Renal cortical epithelial cell (primary cell): ENCODE measurements at places on chromosomes 6 and 20.
A peak's percentile ranks its signal among the peaks of the same experiment; 100 is the strongest.

- no peak for DNase-seq
These were observed 17.4 kb upstream of the SLCO4A1 start for GRCh38 chr20:62624719-62625453.

- DNase-seq = peak; percentile 87
These were observed 68.1 kb upstream of the TXNDC5 start for GRCh38 chr6:7978736-7979135.

DNA sequence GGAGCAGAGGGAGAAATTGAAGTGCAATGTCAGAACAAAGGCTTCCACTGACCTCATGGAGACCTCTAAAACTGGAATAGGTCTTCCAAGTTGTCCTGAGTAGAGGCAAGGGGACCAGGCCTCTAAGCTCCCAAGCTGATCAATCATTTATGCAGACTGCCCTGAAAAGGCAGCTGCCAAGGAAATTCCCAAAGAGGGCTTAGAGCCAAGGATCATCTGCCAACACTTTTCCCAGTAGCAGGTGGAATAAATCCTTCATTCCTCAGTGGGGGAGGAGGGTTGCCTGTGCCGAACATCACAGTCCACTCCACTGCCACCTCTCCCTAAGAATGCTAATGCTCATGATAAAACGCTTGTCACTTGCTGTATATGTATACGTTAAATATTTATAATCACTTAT, 29.3 kb upstream of the RALY start:
- no peak for DNase-seq

- no peak for DNase-seq
These were observed 63.8 kb upstream of the EIF2S2 start for GRCh38 chr20:34175879-34176278.

DNA sequence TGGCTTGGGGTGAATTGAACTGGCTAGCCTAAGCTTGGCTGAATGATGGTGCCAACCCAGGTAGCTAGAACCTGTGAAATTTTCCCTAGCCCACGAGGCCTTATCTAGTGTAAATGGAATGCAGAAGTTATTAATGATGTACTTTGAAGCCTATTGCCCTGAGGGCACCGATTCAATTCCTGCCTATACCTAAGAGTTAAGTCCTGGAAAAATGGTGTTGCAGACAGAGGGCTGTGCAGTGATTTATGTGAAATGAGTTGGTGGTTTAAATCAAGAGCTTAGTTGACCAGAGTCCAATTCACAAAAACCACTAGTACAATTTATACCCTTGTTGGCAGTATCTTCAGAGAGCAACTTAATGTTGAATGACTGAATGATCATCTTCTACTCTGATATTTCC, 373.8 kb upstream of the JAG1 start:
- DNase-seq = peak; percentile 80

DNA sequence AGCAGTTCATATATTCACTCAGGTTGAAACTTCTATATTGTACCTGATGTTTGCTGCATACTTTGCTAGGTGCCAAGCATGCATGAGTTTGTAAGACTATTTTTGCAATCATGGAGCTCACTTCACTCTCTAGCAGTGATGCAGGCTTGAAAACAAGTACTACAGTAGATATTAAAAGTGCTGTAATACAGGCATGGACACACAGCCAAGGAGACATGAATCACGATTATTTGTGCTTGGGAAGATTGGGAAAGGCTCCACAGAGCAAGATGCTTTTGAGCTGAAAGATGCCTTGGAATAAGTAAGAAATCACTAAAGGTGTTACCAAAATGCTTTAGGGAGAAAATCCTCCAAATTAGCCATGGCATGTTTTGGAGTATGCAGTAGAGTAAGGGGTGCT, 427.4 kb downstream of the UTRN start:
- no peak for DNase-seq

GRCh38 chr20:49312661-49313060, 34.8 kb upstream of the ZNFX1 start:
- no peak for DNase-seq

DNA sequence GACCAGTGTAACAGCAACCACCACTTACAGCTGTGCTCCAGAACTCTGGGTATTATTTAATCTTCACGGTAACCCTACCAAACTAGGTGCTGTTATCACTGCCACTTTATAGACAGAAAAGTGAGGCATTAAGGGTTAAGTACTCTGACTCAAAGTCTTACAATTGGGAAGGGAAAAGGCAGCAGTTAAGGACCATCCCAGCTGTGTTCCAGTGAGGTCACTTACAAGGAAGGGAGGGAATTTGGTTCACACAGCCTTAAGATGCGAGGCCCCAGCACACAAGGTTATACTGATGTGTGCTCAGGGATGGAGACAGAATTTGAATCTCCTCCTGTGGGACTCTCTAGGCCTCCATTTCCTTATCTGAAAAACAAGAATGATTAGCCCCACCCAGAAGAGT, 46.7 kb downstream of the TRERF1 start:
- peak; percentile 9 for DNase-seq

GRCh38 chr6:108618623-108619152, 58.0 kb downstream of the FOXO3 start:
- DNase-seq = no peak

- no peak for DNase-seq
These were observed 220.7 kb upstream of the THBS2 start for GRCh38 chr6:169474362-169474761.

- DNase-seq = no peak
These were observed 42.8 kb upstream of the PSMF1 start for GRCh38 chr20:1075616-1076015.

- no peak for DNase-seq
These were observed 278.0 kb downstream of the BMP7 start for GRCh38 chr20:56988446-56988845.

DNA sequence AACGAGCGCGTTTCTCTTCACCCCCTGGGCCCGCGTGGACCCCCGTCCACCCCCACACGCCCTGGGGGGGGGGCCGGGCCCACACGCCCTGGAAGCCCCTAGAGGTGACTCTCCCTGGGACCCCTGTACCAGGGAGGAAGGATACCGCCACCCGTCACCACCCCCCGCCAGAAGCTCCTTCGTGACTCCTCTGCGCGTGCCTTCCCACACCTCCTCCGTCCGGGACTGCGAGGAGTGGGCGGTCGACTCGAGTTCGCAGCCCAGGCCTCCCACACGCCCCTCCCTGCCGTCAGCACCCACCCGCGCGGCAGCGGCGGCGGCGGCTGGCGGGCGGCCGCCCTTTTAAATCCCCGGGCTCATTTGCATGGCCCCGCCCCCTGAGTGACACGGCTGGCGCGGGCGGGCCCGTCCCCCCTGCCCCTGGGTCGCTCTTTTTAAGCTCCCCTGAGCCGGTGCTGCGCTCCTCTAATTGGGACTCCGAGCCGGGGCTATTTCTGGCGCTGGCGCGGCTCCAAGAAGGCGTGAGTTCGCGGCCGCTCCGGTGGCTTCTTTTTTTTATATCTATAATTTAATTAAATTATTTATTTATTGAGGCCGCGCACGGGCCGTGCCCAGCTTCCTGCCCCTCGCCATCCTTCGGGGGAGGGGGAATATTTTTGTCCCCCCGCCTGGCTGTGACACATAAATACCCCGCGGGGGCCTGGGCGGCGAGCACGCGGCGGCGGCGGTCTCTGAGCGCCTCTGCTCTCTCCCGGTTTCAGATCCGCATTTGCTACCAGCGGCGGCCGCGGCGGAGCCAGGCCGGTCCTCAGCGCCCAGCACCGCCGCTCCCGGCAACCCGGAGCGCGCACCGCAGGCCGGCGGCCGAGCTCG, at the start of gene HMGA1:
HMGA1 (plus strand) TSS at position 431 of the 873 bp plus-strand sequence. CDS start 3,908 bp downstream, outside the sequence.
- peak; percentile 60 for DNase-seq

- DNase-seq = no peak
These were observed 152.8 kb downstream of the NFATC2 start for GRCh38 chr20:51389543-51390264.

GRCh38 chr6:161273274-161273751, 548 bp downstream of the AGPAT4 start:
- peak; percentile 23 for DNase-seq

GRCh38 chr6:40957616-40958492, 81.2 kb downstream of the UNC5CL start:
- DNase-seq = peak; percentile 100

DNA sequence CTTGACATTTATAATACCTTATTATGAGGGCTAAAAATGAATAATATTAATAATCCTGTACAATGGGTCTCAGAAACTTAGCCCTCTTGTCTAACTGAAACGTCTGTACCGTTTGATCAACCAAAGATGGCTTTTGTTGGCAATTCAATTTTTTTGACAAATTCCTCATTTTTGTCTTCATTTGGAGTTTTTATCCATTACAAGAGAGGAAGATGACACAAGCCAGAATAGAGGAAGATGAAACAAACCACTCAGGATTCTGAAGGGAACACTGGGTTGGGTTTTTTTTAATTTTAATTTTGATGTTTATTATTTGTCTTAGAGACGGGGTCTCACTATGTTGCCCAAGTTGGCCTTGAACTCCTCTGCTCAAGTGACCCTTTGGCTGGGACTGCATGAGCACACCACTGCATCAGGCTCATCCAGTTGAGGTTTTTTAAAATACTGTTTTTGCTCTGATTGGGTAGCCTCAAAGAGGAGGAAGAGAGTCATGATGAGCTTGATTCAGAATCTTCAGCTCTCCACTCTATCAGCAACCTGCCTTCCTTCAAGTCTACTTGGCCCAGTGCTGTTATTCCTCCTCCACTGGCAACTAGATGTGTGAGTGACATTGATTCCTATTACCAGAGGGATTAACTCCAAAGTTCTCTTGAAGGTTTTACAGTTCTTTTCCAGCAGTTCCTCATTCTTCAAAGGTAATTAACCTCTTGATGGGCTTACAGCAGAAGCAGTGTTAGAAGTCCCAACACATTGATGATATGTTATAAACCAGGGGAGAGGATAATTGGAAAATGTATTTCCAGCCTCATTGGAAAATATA, 71.3 kb downstream of the ATXN1 start:
- DNase-seq = peak; percentile 28

- DNase-seq = no peak
These were observed 62.3 kb downstream of the FKBP5 start for GRCh38 chr6:35626401-35626800.

- DNase-seq = no peak
These were observed 281.7 kb upstream of the NT5E start for GRCh38 chr6:85168146-85168545.

- DNase-seq = peak; percentile 24
These were observed 10.7 kb upstream of the RFX6 start for GRCh38 chr6:116866281-116866871.

GRCh38 chr20:58818586-58819285, 32.0 kb downstream of the GNAS-AS1 start:
- DNase-seq = peak; percentile 20

- peak; percentile 43 for DNase-seq
These were observed 50.2 kb upstream of the HINT3 start for GRCh38 chr6:125906158-125906998.

GRCh38 chr6:53651205-53651763, 14.3 kb downstream of the KLHL31 start:
- peak; percentile 77 for DNase-seq

- DNase-seq = peak; percentile 53
These were observed at the start of gene ENPP5 for GRCh38 chr6:46170357-46171289. Gene ENPP5, minus strand, starts transcription at chr6:46170980. Its CDS starts 2,718 bp downstream, at chr6:46168262.

GRCh38 chr6:48826152-48826515, 636.9 kb downstream of the MMUT start:
- DNase-seq = no peak
